Left ventricle myocardium superior (tissue), 1 donor: ENCODE measurements at places on chromosomes 6 and 20. TPM values are rescaled to one million over a fixed set of nuclear protein-coding genes. Genes with fewer than 3 reads are reported as not detected.

GRCh38 chr20:48815537-48815936, 12.3 kb downstream of the PREX1 start:
- DNase-seq = no peak

GRCh38 chr20:50012282-50013263, 29.8 kb downstream of the SNAI1 start:
- DNase-seq = no peak

- DNase-seq = no peak
These were observed 545 bp downstream of the SLC35D3 start for GRCh38 chr6:136922685-136923006.

- DNase-seq = peak; percentile 28
These were observed 354.1 kb downstream of the RFPL4B start for GRCh38 chr6:112701201-112701600.

DNA sequence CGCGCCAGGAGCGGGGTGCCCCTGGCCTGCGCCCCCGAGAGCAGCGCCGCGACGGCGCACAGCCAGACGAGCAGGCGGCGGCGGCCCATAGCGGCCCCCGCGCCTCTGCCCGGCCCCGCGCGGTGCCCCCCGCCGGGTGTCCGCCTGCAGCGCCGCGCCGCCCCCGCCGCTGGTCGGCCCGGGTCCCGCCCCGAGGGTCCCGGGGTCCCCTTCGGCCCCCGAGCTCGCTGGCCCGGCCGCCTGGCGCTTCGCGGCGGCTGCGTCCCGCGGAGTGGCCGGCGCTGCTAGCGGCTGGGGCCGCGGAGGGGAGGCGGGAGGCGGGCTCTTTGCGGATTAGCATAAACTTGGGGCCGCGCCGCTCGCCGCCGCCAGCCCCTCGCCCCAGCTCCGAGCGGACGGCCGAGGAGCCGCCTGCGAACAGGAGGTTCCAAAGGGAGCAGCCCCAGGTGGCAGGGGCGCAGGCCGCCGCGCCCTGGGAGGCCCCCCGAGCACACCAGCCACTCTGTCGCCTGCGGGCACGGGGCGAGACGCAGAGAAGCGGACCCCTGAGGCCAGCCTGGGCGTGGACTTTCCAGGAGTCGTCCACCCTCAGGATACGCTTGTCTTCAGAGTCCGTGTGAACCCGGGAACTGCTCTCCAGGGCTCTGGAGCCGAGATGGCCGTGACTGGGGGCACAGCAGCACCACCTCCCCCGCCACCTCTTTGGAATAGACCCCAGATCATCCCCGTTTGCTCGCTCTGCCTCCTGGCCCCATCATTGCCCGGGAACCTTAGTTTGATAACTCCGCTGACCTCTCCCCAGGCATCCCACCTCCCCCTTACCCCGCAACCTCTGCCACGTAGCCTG, at the start of gene EMILIN3:
Gene EMILIN3 (minus strand): TSS at position 273 of the 847 bp plus-strand sequence. CDS start 184 bp downstream, at position 89.
- DNase-seq = peak; percentile 67

DNA sequence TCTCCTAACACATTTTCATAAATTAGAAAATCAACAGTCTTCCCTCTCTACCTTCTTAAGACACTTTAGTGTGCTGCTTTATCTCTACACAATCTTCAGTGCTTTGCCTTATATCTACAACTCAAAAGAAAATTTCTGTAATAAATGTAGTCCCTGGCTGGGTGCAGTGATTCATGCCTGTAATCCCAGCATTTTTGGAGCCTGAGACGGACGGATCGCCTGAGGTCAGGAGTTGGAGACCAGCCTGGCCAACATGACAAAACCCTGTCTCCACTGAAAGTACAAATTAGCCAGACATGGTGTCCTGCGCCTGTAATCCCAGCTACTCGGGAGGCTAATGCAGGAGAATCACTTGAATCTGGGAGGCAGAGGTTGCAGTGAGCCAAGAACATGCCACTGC, 9.7 kb upstream of the EDN1 start:
- DNase-seq = no peak

GRCh38 chr6:149270616-149271015, 46.9 kb upstream of the TAB2 start:
- DNase-seq = no peak

- DNase-seq = no peak
These were observed at the start of gene KCNQ2 for GRCh38 chr20:63471981-63472831. TSS of gene KCNQ2 (minus strand) at chr20:63472655. CDS start at chr20:63472463, 192 bp downstream.

- DNase-seq = no peak
These were observed 5.4 kb upstream of the CPXM1 start for GRCh38 chr20:2805689-2806350.

- DNase-seq = no peak
These were observed 191.4 kb upstream of the FAM83B start for GRCh38 chr6:54655162-54655561.

DNA sequence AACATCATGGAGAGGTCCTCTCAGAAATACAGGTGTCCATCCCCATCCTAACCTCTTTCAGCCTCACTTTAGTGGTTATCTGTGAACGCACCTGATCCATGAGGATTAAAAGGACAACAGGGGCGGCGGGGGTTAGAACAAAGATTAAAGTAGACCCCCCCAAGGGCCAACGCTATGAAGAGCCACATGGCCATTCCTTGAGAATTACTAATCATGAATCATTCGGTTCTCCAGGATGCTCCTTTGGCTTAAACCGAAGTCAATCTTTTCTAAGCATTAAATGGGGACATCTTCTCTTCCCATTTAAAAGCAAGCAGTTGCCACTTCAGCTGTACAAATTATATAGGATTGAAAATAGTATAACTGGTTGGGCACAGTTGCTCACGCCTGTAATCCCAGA, 212.4 kb downstream of the GMPR start:
- no peak for DNase-seq

DNA sequence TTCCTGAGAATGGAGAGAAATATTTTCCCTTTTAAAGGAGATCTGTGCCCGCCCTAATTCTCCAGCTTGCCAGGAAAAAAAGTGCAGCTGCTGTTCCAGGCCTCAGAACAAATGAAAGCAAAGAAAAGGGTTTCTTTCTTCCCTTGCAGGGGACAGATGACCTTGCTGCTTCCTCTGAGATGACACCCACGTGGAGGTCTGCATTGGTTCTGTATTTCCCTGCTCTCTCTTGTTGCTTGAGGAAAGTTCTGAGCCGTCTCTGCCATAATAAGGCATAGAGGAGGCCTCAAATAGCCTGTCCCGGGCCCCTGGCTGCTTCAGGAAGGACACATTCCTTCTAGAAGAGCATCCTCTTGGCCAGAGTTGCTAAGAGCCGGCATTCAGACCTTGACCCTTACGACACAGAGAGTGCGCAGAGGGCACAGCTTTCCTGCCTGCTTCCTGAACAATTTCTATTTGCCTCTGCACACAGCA, 501.8 kb upstream of the SULF2 start:
- no peak for DNase-seq

The SMLR1 gene
- total RNA-seq = not detected

The BPIFA1 gene
- not detected for total RNA-seq
